Right ventricle myocardium superior (tissue), 1 donor: ENCODE measurements at places on chromosomes 12 and 14. TPM values are rescaled to one million over a fixed set of nuclear protein-coding genes. Genes with fewer than 3 reads are reported as not detected.

Gene OR6C4
- not detected for total RNA-seq

Gene LPCAT3
- total RNA-seq, result 48.7 TPM

Gene SMCO3
- not detected for total RNA-seq

Gene ANKRD33
- total RNA-seq, result not detected

Gene CLEC14A
- 28.8 TPM for total RNA-seq

Gene CAMKK2
- 14.8 TPM for total RNA-seq

Gene ANAPC7
- total RNA-seq, result 32.6 TPM

Gene KRT85
- total RNA-seq, result not detected

Gene TMTC1
- total RNA-seq, result 29.1 TPM

Gene ACADS
- total RNA-seq, result 113 TPM

Gene SELPLG
- 4.2 TPM for total RNA-seq

Gene ESPL1
- total RNA-seq, result 0.81 TPM

Gene NID2
- 39.5 TPM for total RNA-seq

Gene WIF1
- not detected for total RNA-seq

Gene AMIGO2
- 2.0 TPM for total RNA-seq

Gene SLC5A8
- not detected for total RNA-seq

Gene LRP1
- total RNA-seq, result 121 TPM

Gene SRRM4
- total RNA-seq, result 0.30 TPM

Gene C14orf132
- total RNA-seq, result 2.4 TPM

Gene BEST3
- total RNA-seq, result 0.48 TPM

Gene DNAH10
- total RNA-seq, result 0.08 TPM

Gene CCNB1IP1
- 41.1 TPM for total RNA-seq

Gene NANOG
- total RNA-seq, result not detected

Gene CS
- 779 TPM for total RNA-seq

Gene KRT71
- not detected for total RNA-seq

Gene TBC1D30
- total RNA-seq, result 0.83 TPM

Gene CCDC197
- total RNA-seq, result 1.3 TPM

Gene CIDEB
- 2.9 TPM for total RNA-seq

Gene GPRC5D
- not detected for total RNA-seq

Gene PMCH
- not detected for total RNA-seq

Gene SDSL
- total RNA-seq, result 6.3 TPM

Gene CLECL1
- total RNA-seq, result not detected

Gene PLBD1
- total RNA-seq, result 23.8 TPM

Gene ZFHX2
- 0.97 TPM for total RNA-seq

Gene HOXC5
- total RNA-seq, result not detected

Gene TSHR
- total RNA-seq, result not detected

Gene DPPA3
- not detected for total RNA-seq

Gene ACVRL1
- 35.1 TPM for total RNA-seq

Gene ATG2B
- total RNA-seq, result 10.9 TPM

Gene PDZRN4
- not detected for total RNA-seq

Gene CFAP251
- 0.65 TPM for total RNA-seq
